ENCODE measurements at places on chromosomes 5 and 9.

GRCh38 chr5:128513806-128514205 lies 24.2 kb downstream of the FBN2 start:
- no peak for DNase-seq

GRCh38 chr9:92507005-92507404 lies 24.7 kb upstream of the ASPN start:
- DNase-seq: no peak

DNA sequence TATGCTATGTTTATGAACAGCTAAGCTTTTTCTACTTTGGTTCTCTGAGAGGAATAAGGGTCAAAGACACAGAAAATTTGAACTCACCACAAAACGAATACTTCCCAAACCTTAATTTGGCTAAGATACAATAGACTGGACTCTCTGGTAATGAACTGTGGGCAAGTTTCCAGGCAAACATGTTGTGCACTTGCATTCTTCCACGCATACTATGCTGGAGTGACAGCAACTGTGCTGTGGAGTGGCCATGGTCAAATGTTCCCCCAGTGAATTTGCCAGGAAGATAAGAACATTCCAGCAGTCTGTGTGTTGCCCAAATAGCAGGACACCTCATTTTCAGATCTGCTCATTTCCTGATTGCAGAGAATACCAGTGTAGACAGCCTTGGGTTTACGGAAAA lies 275.3 kb upstream of the IL12B start:
- DNase-seq: no peak

DNA sequence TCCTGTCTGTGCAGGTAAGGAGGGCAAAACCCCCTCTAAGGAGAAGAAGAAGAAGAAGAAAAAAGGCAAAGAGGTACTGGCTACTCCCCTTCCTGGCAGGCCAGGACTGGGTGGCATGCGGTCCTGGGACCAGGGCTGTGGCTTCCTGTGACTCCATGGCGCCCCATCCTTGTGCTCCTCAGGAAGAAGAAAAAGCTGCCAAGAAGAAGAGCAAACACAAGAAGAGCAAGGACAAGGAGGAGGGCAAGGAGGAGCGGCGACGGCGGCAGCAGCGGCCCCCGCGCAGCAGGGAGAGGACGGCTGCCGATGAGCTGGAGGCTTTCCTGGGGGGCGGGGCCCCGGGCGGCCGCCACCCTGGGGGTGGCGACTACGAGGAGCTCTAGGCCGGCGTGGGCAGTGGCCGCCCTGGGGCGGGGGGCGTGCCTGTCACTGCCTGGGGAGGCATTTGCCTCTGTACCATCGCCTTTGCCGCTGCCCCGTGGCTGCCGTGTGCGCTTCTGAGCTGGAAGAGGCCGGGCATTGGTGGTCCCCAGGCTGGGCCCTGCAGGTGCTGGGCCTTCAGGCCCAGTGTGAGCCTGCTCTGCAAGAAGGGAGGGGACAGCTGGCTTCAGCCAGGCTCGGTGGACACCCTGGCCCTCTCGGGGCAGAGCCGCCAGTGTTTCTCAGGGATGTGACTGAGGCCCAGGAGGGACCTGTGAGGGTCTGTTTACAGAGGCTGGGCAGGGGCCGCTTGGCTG lies 2.0 kb upstream of the AJM1 start:
- DNase-seq: no peak

DNA sequence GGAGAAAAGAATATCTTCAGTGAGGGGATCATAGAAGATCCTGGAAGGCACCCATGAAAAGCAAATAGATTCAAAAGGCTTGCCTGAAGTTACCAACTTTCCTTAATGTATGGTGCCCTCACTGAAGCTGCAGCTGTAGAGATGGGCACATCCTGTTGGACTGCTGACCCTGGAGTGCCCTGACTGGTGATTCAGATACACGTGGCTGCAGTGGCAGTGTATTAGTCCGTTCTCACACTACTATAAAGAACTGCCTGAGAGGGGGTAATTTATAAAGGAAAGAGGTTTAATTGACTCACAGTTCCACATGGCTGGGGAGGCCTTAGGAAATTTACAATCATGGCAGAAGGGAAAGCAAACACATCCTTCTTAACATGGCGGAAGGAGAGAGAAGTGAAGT lies 80.3 kb downstream of the OSMR start:
- no peak for DNase-seq

- no peak for DNase-seq
These were observed 125.3 kb downstream of the MCTP1 start for GRCh38 chr5:95159603-95160002.

DNA sequence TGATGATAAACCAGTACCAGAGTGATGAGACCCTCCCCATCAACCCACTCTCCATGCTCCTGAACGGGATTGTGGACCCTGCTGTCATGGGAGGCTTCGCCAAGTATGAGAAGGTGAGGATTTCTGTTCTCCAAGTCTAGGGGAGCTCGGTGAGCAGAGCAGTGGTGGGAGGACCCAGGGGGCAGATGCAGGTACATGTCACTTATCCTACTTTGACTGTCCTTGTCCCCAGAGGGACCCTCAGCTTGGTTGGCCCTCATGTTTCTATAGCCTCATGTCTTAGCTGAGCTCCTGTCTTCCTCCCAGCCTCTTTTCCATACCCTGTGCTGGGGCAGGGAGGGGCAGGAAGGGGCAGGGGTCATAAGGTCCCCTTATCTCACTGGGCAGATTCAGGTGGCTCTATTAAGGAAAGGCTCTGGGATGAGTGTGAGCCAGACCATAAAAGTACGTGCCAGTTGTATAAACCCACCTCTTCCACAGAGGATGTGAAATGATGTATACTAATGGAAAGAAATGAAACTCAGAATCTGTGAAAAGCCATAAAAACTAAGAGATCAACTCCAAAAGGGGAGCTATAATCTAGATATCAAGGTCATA lies 38.0 kb upstream of the FOXI1 start:
- DNase-seq: no peak

GRCh38 chr5:76471406-76471805 lies 68.3 kb downstream of the IQGAP2 start:
- no peak for DNase-seq

DNA sequence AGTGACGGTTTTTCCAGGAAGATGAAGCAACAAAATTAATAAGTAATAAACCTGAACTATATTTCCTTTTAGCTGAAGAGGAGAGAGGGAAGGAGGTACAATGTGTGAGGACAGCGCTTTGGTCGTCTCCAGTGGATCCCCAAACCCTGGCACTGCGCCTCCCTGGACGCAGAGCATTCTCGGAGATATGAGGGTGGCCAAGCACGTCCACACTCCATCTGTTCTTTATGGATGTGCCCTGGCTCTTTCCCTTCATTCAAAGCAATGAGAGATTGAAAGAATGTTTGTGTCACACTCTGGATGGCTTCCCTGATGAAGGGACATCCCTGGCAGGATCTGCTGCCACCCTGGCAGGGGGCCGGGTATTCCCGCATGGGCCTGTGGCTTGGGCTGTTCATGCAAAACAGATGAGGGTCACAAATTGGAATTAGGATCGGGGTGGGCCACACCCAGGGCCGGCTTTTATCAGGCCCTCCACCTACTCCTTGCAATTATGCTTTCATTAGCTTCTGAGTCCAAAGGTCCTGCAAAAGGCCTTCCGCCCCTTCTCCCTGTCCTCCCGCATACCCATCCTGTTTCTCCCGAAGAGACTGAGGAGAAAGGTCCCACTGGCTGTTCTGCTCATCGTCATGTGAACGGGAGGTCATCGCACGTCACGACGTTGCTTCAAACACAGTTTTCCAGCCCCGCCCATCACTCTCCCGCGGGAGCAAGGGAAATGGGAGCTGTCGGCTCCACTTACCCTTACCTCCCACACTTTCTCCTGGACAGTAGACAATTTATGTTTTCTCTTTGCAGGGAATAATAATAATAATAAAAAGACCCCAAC lies 286.1 kb upstream of the IRX4 start:
- no peak for DNase-seq

DNA sequence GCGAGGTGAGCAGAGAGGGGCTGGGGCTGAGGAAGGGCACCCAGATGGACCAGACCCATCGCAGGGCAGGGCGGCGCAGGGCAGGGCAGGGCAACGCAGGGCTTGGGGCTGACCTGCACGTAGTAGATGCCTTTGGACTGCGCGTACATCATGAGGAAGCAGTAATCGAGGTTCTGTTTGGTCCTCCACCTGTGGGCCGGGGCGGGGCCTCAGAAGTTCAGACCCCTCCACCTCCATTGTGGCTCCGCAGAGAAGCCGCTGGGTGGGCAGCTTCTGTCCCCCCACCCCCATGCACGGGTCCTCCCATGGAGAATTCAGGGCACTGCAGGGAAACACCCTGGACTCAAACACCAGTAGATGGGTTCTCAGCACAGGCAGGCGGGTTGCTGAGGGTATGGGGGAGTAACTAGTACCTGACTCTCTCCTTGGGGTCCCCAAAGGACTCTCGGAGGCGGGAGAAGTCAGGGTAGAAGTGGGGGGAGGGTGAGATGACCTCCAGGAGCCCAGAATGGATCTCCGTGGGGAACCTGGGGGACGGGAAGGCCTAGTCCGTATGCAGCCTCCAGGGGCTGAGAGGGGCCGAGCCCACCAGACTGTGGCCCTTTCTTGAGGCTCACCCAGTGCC lies 6.4 kb downstream of the LTC4S start:
- DNase-seq: no peak

GRCh38 chr9:74697535-74697934 lies 190.2 kb downstream of the TRPM6 start:
- DNase-seq: no peak

GRCh38 chr9:93009337-93010015 lies 49.0 kb upstream of the SUSD3 start:
- no peak for DNase-seq

DNA sequence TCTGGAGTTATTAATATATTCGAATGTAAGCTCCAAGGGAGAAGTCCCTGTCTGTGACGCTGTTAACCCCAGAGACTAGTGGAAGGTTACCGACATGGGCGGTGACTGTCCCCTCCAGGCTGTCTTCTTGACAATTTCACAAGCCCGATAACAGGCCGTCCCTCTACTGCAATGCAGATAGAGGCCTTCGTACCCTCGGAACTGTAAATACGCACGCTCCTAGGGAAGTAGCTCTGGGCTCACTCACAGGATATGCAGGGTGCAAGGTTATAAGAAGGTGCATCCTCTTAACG lies 680 bp upstream of the RFK start:
- DNase-seq: peak; percentile 83

DNA sequence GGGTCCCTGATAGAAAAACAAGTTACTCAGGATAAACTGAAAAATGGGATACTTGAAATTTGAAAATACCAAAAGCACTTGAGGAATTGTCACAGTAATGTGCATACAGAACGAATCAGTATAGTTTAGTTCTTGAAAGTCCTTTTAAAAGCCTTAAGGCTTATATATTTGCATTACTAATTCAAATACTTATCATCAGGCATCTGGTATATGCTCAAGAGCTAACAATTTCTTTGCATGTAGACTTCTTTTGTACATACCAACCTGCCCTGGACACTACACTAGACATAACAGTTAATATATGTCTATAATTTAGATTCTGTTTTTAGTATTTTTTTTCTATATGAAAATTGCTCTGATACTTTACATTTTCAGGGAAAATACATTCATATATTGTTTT lies 43.2 kb downstream of the SMIM15 start:
- no peak for DNase-seq

DNA sequence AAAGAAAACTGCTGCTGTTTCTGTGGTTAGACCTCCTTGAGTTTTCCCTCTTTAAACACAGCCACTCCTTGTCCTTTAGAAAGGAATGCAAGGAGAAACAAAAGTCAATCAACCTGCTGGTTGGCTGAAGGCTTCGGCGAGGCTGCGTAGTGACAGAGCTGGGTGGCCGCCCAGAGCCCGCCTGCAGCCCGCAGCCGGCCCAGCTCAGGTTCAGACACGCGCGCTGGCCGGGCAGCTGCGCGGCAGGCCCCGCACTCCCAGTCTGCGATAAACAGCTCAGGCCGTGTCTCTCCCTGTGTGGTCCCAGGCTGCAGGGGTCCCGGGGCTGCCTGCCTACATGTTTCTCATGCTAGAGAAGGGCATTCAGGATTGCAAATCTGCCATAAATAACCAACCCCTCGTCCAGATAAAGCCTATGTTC lies 115.4 kb downstream of the HSD17B3 start:
- DNase-seq: peak; percentile 4

DNA sequence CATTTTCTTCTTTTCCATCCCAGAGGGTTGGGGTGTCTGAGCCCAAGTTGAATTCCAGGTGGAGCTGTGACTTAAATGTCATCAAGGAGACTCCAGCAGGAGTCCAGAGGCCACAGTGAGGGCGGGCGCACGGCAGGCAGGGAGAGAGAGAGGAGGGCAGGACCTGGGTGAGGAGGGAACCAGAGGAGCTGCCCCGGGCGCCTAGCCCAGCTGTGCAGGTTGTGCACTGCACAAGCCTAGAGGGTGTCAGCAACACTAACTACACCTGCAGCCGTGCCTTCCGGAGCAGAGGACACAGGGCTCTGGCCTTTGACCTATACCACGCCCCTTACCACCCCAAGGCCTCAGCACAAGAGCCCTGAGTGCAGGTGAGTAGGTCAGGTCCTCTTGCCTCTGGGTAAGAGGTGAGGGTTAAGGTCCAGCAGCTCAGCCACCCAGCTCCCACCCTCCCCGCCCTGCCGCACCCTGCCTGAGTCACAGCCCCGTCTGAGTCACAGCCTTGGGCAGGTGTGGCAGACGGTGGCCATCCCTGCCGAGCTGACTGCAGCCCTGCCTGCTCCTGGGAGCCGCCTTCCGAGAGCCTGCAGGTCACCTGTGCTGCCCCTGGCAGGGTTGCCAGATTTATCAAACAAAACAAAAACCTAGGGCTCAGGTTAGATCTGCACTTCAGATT lies 6.4 kb upstream of the AGPAT2 start:
- no peak for DNase-seq

GRCh38 chr9:105672711-105673234 lies 10.5 kb downstream of the TAL2 start:
- DNase-seq: no peak

- no peak for DNase-seq
These were observed 257.4 kb downstream of the ENC1 start for GRCh38 chr5:74382987-74383593.

- DNase-seq: no peak
These were observed 177.3 kb downstream of the ALDH1A1 start for GRCh38 chr9:72775570-72775969.

DNA sequence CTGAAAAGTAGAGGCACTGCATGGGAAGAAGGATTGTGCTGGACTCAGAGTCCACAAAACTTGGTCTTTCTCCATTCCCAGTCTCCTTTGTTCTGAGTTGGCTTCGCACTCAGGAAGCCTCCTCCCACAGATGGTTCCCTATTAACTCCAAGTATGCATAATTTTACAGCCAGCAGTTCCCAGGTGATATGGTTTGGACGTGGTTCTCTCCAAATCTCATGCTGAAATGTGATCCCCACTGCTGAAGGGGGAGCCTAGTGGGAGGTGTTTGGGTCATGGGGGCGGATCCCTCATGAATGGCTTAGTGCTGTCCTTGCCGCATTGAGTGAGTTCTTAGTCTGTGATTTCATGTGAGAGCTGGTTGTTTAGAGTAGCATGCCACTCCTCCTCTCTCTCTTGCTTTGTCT lies 86.6 kb downstream of the FEM1C start:
- no peak for DNase-seq

DNA sequence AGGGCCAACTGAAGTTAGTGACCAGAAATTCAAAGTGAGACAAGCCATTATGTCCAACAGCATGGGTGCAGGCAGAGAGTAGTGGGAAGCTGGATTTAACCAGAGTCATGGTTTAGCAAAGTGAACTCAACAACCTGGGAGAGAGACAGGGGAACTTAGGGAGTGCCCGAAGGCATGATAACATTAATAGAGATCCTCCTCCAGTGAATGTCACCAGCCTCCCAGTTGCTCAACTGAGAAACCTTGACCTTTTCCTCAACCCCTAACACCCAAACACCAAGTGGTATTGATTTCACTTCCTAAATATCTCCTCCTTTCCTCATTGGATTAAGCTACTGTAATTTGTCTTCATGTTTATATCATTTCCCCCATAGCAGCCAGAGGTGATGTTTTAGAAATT lies 42.6 kb downstream of the HMGCS1 start:
- no peak for DNase-seq

GRCh38 chr5:14591548-14591947 lies 10.0 kb downstream of the OTULINL start:
- no peak for DNase-seq

Data from NCI-H748 treated with DMSO at 0.1 percent for 48 hours (cell line).